ENCODE measurements at places on chromosomes 6 and 20. TPM values are rescaled to one million over a fixed set of nuclear protein-coding genes. Genes with fewer than 3 reads are reported as not detected.

DNA sequence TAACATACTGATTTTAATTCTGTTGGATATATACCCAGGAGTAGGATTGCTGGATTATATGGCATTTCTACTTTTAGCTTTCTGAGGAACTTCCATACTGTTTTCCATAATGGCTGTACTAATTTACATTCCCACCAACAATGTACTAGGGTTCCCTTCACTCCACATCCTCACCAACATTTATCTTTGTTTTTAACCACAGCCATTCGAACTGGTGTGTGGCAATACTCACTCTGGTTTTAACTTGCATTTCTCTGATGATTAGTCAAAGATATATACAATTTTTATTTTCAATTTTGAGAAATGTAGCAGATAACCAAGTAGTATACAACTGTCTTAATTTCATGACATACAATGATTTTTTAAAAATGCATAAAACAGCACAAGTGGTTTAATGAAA lies 30.3 kb upstream of the ADGRG6 start:
- H3K27me3 ChIP-seq: peaks cover 5% of the 10 kb centered on the region
- H3K36me3 ChIP-seq: no peaks in the 10 kb centered on the region
- no peak overlapping the region for H3K4me3 ChIP-seq
- no peak for DNase-seq

DNA sequence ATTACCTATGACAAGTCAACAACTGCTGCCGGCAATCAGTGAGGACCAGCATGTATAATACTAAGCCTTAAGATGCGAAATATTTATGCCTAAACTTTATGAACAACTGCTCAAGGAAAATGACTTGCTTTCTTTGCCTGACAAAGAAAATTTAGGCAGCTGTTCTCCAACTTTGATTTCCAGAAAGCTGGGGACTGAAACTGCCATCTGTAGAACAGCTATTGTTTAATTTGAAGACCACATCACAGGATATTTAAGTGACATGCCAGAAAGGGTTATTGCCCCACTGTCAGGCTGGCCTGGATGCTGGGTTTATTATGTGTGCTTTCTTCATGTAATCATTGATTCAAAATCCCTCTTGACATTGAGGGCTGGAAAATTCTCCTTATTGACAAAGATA lies 153.9 kb upstream of the ENPP5 start:
- H3K27ac ChIP-seq: no peak overlapping the region
- H3K36me3 ChIP-seq: no peaks in the 10 kb centered on the region
- H3K4me1 ChIP-seq: peaks cover 4% of the 10 kb centered on the region
- no peak overlapping the region for H3K4me3 ChIP-seq
- DNase-seq: no peak

GRCh38 chr20:23541776-23542175 lies 26.5 kb downstream of the CST9L start:
- H3K27ac ChIP-seq: no peak overlapping the region
- H3K36me3 ChIP-seq: no peaks in the 10 kb centered on the region
- H3K27me3 ChIP-seq: peaks cover 3% of the 10 kb centered on the region
- no peak for DNase-seq
- no peak overlapping the region for H3K4me3 ChIP-seq
- H3K4me1 ChIP-seq: no peaks in the 10 kb centered on the region

DNA sequence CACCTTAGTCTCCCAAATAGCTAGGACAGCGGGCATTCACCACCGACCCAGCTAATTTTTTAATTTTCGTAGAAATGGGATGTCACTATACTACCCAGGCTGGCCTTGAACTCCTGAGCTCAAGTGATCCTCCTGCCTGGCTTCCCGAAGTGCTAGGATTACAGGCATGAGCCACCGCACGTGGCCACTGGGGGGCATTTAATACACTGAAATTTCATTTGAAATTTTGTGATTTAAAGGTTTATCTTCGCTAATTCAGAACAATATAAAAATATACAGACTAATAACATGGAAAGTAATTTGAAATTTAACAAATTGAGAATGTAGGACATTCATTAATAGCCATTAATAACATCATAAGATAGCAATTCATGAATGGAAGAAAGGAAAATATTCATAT lies 20.5 kb upstream of the TBC1D32 start:
- H3K27ac ChIP-seq: no peak overlapping the region
- DNase-seq: no peak
- no peak overlapping the region for H3K4me3 ChIP-seq
- H3K4me1 ChIP-seq: no peaks in the 10 kb centered on the region
- peaks cover 29% of the 10 kb centered on the region for H3K27me3 ChIP-seq

- no peak overlapping the region for H3K27ac ChIP-seq
- DNase-seq: no peak
- no peak overlapping the region for H3K4me3 ChIP-seq
- no peaks in the 10 kb centered on the region for H3K27me3 ChIP-seq
- peaks cover 86% of the 10 kb centered on the region for H3K36me3 ChIP-seq
These were observed 30.4 kb downstream of the ZC3H12D start for GRCh38 chr6:149454346-149454848.

- H3K27me3 ChIP-seq: peaks cover 4% of the 10 kb centered on the region
- H3K4me3 ChIP-seq: no peak overlapping the region
- H3K36me3 ChIP-seq: no peaks in the 10 kb centered on the region
- no peaks in the 10 kb centered on the region for H3K4me1 ChIP-seq
These were observed 5.3 kb downstream of the SLC22A2 start for GRCh38 chr6:160253292-160253691.

DNA sequence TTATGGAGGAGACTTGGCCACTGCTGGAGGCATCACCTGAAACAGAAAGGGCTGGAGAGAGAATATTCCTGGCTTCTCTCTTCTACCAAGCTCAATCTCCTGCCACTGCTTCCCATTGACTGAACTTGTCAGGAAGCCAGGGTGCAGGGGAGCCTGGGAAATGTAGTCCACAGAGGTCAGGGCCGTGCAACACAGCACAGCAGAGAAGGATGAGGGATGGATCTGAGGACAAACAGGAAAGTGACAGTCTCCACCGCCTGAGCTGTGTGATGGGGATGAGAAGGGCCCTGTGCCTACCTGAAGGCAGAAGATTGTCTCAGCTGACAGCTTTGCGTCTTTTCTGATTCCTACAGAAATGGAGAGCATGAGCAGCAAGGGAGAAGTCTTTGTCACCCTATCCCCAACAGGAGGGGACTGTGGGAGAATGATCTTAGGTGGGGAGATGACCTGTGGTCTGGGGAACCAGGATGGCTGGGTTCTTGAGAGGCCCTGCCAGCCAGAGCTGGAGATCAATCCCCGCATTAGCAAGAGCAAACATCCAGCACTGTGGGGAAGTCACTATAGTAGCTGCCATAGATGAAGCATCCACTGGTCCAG lies 114.2 kb downstream of the SNX5 start:
- DNase-seq: no peak
- H3K4me1 ChIP-seq: peaks cover 68% of the 10 kb centered on the region
- H3K4me3 ChIP-seq: no peak overlapping the region
- H3K27ac ChIP-seq: no peak overlapping the region

DNA sequence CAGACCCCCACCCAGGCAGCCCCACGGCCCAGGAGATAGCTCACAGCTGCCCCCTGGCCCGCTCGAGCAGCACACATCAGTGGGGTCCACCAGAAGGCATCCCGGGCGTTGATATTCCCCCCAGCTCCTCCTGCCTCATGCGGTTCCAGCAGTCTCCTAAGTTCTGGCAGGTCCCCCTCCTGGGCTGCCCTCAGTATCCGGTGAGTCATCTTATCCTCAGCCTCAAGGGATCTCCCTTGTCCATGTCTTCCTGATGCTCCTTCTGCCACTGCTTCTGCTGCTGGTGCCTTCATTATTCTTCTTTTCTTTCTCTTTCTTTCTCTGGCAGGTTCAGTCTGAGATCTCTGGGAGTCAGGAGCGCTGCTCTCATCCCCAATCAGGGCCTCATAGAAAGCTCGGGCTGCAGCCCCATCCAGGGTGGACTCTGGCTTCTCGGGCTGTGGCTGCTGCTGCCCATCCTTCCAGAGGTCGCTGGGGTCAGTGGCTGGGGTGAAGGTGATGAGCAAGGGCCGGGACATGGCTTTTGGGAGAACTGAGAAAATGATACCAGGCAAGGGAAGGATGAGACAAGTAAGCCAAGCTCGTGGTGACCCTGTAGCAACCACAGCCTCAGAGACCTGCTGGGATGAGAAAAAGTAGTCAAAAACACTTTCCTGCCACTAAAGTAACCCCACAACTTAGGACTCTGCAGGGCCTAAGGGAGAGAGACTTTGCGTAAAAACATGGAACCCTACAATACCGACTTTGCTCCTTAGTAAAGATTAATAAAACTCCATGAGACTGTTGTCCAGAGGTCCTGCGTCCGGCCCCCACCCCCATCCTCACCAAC lies 622 bp downstream of the GPANK1 start:
- peak overlapping the region; percentile 95 for H3K27ac ChIP-seq
- DNase-seq: no peak
- peak overlapping the region; percentile 96 for H3K4me3 ChIP-seq
- H3K4me1 ChIP-seq: peaks cover 75% of the 10 kb centered on the region
- no peaks in the 10 kb centered on the region for H3K27me3 ChIP-seq

DNA sequence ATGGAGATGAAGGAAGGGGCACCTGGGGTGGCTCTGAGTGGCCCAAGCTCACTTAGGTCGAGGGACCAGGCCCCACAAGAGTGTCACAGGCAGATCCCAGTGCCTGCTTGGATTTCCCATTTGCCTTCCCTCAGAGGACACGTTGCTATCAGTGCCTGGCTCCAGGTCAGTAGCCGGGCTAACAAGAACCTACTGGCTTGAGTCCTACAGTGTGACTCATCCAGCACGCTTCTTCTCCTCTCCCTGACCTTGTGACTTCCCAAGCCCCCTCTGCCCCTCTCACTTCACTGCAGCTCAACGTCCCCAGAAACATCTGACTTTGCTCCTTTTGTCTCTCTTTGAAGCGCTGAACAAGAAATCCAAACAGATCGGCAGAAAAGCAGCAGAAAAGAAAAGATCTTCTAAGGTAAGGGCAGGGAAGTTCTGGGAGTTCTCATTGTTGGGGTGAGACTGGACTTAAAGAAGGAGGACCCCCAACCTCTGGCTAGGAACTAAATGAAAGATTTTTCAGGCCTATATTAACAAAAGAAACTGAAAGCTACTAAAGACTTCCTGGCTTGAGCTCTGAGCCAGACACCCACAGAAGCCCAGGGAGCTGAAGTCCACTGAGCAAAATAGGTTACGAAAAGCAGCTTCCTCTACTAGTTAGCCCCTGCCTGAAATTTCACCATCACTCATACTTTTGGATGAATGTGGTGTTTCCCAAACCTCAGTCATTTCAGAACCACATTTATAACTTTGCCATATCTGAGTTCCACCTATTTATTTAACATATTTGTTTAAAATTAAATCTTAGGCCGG lies 21.5 kb downstream of the ASIP start:
- H3K4me1 ChIP-seq: peaks cover 3% of the 10 kb centered on the region
- no peak overlapping the region for H3K4me3 ChIP-seq
- no peaks in the 10 kb centered on the region for H3K27me3 ChIP-seq
- no peak for DNase-seq

DNA sequence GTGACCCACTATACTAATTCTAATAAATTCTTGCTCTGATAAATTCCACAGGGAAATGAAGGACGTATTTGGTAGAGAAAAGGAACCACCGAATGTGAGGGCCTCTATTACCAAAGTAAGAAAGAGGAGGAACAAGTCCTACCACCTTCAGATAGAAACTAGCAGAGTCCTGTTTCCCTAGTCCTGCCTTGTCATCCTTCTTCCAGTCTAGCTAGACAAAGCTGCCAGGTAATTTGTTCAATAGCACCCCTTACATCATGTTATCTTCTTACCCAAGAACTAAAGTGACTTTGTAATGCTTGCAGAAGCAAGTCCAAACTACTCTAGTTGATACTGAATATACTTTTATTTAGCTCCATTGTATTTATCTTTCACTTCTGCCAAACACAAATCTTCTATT lies 29.3 kb upstream of the FAM83B start:
- no peak for DNase-seq
- H3K27me3 ChIP-seq: no peaks in the 10 kb centered on the region
- no peaks in the 10 kb centered on the region for H3K4me1 ChIP-seq
- H3K4me3 ChIP-seq: no peak overlapping the region

GRCh38 chr6:167146977-167147376 lies 10.8 kb downstream of the GPR31 start:
- no peaks in the 10 kb centered on the region for H3K36me3 ChIP-seq
- DNase-seq: no peak
- peaks cover 33% of the 10 kb centered on the region for H3K4me1 ChIP-seq
- no peak overlapping the region for H3K27ac ChIP-seq

DNA sequence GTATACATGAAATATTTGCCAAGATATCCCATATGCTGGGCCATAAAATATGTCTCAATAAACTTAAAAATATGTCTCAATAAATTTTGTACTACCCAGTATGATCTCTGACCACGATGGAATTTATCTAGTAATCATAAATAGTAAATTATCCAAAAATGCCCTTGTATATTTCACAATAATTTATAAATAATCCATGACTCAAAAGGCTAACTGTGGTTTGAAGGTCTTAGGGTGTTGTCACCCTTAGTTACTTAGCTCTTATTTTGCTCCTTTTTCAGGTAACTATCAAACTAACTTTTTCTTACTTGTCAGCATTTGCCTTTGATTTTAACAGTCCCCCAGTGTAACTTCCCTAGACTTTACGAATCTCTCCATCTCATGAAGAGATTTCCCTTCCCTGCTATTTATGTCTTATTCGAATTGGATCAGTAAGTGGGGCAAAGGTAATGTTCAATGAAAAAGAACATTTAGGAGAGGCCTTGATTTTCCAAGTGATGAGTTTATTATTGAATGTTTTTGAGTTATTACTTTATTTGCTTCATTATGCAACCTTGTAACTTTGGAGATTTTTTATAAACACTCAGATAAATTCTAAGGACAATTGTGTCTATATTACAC lies 109.0 kb upstream of the THBS2 start:
- no peaks in the 10 kb centered on the region for H3K36me3 ChIP-seq
- no peaks in the 10 kb centered on the region for H3K27me3 ChIP-seq
- no peak overlapping the region for H3K27ac ChIP-seq
- H3K4me1 ChIP-seq: no peaks in the 10 kb centered on the region
- DNase-seq: no peak

The SLC17A3 gene
- total RNA-seq: not detected

The BNIP5 gene
- 0.10 TPM for total RNA-seq

The PFDN6 gene
- 82.8 TPM for total RNA-seq

The SMPD2 gene
- 24.9 TPM for total RNA-seq

The EYS gene
- not detected for total RNA-seq

The SEL1L2 gene
- not detected for total RNA-seq

The FOXQ1 gene
- total RNA-seq: not detected

The COL19A1 gene
- total RNA-seq: 54.4 TPM

The TRIM31 gene
- total RNA-seq: not detected
